ENCODE measurements at places on chromosomes 7 and 10.

DNA sequence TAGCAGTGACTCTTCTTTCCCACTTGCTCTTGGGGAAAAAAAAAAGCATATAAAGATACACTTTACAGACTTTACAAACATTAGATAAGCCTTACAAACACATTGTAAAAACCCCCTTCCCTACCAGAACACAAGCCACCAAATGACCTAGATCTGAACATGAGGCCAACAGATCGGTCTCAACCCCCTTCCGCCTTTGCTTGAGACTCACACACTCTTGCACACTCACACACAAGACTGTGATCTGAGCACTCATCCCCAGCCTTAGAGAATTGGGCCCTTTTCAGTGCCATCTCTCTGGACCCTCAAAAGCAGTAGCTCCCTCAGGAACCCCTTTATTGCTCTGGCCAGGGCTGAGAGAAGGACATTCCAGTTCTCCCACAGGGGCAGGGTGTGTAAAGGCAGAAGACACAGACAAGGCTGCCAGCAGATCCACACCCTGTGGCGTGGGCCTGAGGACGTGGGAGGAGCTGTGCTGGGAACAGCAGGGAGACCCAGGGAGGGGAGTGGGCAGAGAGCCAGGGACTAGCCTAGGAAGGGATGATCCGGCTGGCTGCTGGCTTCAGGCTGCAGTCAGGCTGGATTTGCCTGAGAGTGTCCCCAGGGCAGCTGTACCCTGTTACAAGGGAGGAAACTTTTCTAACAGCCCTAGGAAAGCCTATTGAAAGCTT is 206.7 kb downstream of the KIAA1217 start:
- DNase-seq, result peak; percentile 83

GRCh38 chr10:131983780-131984179 is 2.1 kb upstream of the BNIP3 start:
- DNase-seq, result peak; percentile 73

DNA sequence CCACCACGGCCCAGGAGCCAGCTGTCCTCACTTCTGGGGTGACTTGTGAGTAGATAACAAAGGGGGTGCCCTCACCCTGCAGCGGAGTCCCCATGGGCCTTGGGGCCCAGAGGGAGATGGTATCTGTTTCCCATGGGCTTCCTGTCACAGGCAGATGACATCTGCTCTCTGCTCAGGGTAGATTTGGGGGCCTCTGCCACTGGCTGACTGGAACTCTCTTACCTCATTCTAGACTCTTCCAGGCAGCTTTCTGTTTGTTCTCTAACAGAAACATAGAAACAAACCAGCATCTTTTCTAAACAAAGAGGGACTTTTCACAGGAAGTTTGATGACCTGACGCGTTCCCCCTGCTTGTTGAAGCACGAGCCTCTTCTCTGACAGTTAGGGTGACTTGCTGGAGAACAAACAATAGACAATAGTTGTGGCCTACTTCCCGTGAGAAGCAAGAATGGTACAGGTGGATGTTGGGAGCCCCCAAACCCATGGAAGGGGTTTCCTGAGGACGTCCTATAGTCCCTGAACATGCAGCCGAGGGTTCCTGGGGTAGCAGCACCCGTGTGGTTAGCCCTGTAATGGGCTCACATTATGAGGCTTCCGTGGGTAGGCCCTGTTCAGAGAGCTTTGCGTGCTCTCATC is 61.6 kb downstream of the GRK5 start:
- no peak for DNase-seq

- peak; percentile 93 for DNase-seq
Observed at GRCh38 chr10:110530131-110530831, 32.6 kb downstream of the DUSP5 start.

DNA sequence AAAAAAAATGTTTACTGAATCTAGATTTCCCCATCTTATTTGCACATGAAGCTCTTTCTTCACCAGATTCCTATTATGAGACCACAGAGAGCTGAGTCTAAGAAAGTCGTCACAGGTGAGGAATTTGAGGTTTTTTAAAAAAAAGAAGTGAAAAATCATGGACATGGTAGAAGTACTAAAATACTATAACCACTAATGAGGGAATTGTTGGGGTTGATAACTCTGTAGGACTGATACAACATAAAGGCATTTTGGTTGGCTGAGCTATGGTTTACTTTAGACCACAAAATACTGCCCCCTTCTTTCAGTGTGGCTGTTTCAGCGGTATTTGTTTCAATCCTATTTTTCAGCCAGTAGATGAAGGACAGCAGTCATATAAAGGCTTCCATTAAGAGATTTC is 1111.3 kb downstream of the TYW1 start:
- no peak for DNase-seq

- DNase-seq, result no peak
Observed at GRCh38 chr7:1661461-1661860, 8.6 kb upstream of the ELFN1 start.

- DNase-seq, result no peak
Observed at GRCh38 chr10:4748491-4749270, 77.3 kb upstream of the AKR1E2 start.

GRCh38 chr7:36690041-36690440 is 34.3 kb downstream of the AOAH start:
- DNase-seq, result no peak

- DNase-seq, result peak; percentile 23
Observed at GRCh38 chr7:112869111-112869774, 79.0 kb upstream of the TMEM168 start.

DNA sequence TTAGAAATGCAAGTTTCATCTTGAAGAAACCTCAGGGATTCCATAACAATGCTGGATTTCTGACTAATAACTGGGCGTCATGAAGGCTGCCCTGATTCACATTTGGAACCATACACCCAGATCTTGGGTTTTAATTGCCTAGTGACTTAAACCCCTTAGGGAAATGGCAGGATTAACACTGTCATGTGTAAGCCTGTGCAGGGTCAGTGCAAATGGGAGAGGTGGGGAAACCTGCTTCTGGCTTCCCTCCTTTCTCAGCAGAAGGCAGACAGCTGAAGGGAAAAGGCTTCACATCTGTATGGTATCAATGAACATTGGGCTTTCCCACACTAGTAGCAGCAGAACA is 364.2 kb downstream of the ANKRD30A start:
- no peak for DNase-seq

DNA sequence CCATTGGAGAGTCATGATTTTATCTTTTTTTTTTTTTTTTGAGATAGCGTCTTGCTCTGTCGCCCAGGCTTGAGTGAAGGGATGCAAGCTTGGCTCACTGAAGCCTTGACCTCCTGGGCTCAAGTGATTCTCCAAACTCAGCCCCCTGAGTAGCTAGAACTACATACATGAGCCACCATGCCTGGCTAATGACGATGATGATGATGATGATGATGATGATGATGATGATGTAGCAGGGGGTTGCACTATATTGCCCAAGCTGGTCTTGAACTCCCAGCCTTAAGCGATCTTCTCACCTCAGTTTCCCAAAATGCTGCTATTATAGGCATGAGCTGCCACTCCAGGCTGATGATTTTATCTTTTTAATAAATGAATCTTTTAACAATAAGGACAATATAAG is 13.9 kb upstream of the PLAC9 start:
- no peak for DNase-seq

DNA sequence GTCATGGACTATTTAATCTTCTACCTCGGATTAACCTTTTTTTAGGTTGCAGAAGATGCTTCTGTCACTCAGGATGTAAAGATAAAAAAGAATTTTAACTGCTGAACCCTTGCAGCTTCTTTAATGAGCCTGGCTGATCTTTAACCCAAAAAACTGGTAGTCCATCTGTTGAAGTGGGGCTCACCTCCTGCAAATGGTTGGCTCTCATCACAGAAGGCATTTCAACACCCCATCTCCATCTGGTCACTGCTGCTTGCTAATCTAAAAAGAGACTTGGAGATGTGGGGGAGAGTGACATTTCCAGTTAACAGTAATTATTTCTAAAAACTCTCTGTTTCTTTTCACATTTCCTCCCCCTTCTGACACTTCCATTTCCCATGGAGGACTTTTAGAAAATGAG is 208.6 kb downstream of the LHFPL3 start:
- no peak for DNase-seq

DNA sequence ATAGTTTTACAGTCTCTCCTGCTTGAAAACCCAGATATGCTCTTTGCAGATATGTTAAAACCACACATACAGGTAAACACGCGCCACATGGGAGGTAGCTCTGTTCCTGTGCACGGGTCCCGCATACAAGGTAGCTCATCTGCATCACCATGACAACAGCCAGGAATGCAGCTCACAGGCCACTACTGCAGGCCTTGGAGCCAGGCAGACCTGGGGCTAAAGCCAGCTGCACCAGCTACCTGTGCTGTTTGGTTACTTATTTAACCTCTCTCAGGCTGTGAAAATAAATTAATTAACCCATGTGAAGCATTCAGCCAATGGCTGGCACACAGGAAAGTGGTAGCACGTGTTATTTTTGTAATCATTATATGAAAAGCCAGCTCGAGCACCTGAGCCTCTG is 428.3 kb downstream of the TNS3 start:
- no peak for DNase-seq

GRCh38 chr7:77933394-77933793 is 134.8 kb downstream of the PHTF2 start:
- peak; percentile 37 for DNase-seq

DNA sequence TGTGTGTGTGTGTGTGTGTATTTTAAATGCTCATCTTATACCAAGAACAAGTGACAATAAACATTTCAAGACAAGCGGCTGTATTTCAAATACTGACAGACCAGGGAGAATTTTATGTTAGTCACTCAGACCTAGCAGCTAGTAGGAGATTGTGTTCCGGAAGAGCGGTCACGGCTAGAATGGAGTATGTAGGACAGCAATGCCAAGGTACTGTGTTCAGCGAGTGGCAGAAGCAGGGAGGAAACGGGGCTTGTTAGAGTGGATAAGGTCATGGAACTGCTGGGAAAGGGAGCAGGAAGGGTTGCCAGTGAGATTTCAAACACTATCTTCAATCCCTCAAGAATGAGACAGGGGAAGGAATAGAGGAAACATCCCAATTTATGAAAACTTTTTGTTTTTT is 260.5 kb upstream of the PITRM1 start:
- DNase-seq, result no peak
